ENCODE measurements at places on chromosomes 2 and 18.
A peak's percentile ranks its signal among the peaks of the same experiment; 100 is the strongest.

DNA sequence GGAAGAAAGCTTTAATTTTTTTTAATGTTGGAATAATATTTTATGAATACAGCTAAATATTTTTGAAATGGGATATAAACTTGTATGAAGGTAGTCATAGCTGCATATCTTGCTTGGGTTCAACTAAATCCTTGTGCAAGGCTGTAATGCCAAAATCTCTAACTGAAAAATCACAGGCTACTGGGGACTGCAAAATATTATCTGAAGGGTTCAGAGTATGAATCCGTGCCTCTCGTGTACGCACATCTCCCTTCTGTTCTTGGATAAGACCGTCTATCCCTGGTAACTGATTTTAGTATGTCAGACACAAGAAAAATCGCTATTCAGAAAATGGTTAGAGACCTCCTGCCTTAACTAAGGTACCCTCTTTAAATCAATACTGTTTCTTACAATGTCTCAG, 71.8 kb downstream of the ACVR1 start:
- DNase-seq, result no peak

GRCh38 chr2:233048569-233049193, 11.5 kb upstream of the INPP5D start:
- DNase-seq, result no peak

DNA sequence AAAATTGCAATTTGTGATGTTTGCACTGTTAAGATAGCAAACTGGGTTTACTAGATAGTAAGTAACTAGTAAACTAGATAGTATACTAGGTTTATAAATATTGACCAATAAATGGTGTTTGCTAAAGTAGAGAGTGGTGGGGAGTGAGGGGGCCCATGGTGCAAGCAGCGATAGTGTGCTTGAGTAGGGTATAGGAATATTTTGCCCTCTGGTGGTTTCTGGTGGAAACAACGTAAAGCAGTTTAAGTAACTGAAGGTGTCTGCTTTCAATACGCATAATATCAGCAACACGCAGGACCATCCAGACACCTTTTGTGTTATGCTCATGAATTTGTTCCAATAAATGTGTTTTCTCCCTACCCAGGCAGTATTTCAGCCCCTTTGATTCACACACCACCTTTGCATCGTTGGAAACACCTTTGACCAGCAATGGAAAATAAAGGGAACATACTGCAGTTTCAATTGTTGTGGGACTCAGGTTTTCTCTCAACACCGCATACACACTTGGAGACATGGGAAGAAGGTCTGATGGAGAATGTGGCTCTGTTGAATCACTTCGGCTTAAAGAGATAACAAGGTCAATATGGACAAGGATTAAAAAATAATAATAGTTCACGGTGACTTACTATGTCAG, 16.7 kb upstream of the STAT1 start:
- peak; percentile 54 for DNase-seq

GRCh38 chr2:54392555-54393324, 63.4 kb upstream of the SPTBN1 start:
- no peak for DNase-seq

DNA sequence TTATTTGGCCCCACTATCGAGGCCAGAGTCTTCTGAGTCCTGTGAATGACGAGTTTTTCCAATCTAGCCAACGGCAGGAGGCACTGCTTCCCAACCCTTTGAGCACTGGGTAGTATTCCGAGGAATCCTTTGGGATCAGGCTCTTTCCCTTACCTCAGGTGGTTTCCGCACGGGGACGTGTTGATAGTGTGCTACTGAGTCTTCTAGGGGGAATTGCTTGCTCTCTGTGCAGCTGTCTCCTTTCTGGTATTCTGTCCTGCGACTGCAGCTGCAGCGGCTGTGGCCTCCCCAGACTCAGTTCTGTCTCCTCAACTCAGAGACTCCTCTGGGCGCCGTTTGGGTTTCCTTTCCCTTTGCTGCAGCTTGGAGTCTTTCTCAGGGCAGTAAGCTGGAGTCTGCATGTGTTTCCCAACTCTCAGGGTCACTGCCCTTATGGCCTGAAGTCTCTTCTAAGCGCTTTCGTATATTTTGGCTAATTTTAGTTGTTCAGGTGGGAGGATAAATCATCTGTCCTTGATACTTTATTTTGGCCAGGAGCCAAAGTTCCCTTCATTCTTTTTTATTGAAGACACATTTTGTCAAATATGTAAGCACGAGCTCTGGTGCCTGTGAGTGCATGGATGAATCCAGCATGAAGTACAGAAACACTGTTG, 118.4 kb downstream of the MAP4K4 start:
- DNase-seq, result no peak

GRCh38 chr2:215032153-215032552, 106.3 kb downstream of the ABCA12 start:
- DNase-seq, result no peak

GRCh38 chr2:139031722-139032121, 251.5 kb upstream of the NXPH2 start:
- DNase-seq, result no peak

- no peak for DNase-seq
Observed at GRCh38 chr2:197904446-197904845, 100.1 kb downstream of the PLCL1 start.

- no peak for DNase-seq
Observed at GRCh38 chr18:10353791-10354190, 100.6 kb upstream of the APCDD1 start.

DNA sequence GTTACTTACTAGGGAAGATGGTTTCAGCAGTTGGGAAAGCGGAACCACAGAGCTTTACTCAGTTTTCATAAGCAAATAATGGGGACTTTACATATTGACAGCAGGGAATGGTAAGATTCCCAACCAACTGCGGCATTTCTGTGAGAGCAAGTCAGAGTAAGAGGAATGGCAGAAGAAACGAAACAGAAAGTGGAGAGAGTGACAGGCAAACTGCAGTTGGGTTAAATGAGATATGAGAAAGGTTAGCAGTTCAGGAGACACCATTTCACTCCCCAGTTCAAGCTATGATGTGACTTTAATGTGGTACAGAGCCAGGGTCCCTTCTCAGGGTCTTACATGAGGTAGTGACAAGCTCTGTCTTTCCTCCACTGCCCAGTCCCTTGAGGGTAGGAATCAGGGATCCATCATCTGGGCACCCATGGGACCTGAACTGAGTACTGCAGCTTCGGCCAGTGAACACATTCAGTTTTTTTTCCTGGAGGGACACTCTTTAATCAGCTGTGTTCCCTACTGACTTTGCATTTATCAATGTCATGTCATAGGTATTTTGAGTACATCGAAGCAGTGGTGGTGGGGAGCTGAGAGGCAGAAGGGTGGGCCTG, 33.0 kb upstream of the GREB1 start:
- DNase-seq, result no peak

- no peak for DNase-seq
Observed at GRCh38 chr2:69582582-69583176, 60.9 kb downstream of the AAK1 start.

DNA sequence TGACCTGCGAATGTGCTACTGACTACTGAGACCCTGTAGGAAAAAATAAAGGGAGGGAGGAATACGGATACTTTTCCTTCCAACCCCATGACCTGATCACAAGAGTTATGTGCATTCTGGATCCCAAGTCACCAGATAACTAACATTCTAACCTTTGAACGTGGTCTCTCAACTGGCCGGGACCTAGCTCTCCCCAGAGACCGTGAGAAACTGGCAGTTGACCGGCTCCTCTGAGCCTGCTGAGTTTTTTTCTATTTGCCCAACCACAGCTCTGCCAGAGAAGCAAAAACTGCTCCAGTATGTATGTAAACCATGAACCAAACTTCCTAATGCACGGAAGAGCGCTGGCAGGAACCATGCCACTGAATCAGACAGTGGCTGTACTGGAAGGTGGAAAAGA, 47.5 kb upstream of the PTMA start:
- DNase-seq, result peak; percentile 1

GRCh38 chr2:179569831-179570233, 291.6 kb downstream of the ZNF385B start:
- no peak for DNase-seq

DNA sequence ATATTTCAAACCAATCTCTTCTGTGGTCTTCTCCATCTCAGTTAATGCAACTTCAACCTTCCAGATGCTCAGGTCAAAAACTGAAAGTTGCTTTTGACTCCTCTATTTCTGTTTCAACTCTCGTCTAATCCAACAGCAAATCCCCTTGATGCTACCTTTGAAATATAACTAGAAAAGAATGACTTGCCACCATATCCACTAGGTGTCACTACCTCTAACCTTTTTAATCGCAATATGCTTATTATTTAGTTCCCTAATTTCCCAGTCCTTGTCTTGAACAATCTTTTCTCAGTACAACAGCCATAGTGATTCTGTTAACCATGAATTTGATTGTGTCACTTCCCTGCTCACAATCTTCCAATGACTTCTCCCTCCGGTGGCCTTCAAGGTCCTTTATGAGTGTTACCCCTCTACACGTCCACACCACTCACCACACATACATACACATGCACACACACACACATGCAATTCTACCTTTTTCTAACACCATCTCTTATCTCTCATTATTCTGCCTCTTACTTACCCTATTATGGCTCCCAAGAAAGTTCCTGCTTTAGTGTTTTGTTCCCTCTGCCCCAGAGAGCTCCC, 245.5 kb upstream of the KCNJ3 start:
- peak; percentile 1 for DNase-seq

GRCh38 chr2:176138526-176138922, 9.0 kb downstream of the HOXD8 start:
- DNase-seq, result no peak

- DNase-seq, result no peak
Observed at GRCh38 chr2:188527141-188527540, 235.5 kb downstream of the GULP1 start.

GRCh38 chr2:226733189-226733858, 66.3 kb downstream of the IRS1 start:
- no peak for DNase-seq

DNA sequence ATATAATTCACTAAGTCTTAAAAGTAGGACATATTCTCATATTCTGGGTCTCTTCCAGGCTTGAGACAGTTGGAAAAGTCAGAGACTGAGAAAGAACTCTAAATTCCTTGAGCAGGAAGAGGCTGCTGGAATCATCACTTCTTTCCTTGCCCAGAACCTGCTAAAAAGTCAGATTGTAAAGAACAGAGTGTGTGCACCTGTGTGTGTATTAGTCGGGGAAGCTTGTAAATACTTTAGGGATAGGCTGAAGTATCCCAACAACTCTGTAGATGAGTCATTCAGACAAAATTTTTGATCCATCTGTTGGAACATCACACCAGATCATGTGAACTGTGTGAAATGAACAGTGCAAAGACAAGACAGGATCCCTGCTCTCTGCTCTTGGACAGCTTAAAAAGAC, 16.1 kb downstream of the GAREM1 start:
- no peak for DNase-seq
